Cardiac septum (tissue), 1 donor: ENCODE measurements at places on chromosomes 3 and 15. TPM values are rescaled to one million over a fixed set of nuclear protein-coding genes. Genes with fewer than 3 reads are reported as not detected.

Gene SAMD7
- not detected for total RNA-seq

Gene ERC2
- total RNA-seq, result 6.2 TPM

DNA sequence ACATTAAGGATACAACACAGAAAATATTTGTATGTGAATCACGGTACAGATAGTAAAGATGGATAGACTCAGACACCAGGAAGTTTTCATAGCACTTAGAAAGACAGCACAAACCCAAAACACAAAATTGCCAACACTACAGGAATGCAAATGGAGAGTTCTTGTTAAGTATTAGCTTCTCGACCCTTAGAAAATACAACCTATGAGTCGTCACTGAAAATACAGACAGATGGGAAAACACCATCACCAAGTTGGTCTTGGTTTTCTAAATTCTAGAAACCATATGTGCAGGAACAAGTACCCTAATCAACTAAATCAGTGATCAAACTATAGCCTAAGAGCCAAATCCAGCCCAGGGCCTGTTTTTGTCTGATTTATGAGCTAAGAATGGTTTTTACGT lies 50.7 kb downstream of the PEAK1 start:
- no peak for DNase-seq

- DNase-seq, result no peak
Measured at GRCh38 chr3:159760046-159760445, 228.6 kb upstream of the IL12A start.

Gene B3GALNT1
- 75.1 TPM for total RNA-seq

- no peak for DNase-seq
Measured at GRCh38 chr3:17808994-17809393, 66.6 kb upstream of the TBC1D5 start.

- no peak for DNase-seq
Measured at GRCh38 chr3:134590766-134591165, 60.1 kb downstream of the KY start.

- DNase-seq, result no peak
Measured at GRCh38 chr3:193910886-193911738, 224.8 kb upstream of the HES1 start.

DNA sequence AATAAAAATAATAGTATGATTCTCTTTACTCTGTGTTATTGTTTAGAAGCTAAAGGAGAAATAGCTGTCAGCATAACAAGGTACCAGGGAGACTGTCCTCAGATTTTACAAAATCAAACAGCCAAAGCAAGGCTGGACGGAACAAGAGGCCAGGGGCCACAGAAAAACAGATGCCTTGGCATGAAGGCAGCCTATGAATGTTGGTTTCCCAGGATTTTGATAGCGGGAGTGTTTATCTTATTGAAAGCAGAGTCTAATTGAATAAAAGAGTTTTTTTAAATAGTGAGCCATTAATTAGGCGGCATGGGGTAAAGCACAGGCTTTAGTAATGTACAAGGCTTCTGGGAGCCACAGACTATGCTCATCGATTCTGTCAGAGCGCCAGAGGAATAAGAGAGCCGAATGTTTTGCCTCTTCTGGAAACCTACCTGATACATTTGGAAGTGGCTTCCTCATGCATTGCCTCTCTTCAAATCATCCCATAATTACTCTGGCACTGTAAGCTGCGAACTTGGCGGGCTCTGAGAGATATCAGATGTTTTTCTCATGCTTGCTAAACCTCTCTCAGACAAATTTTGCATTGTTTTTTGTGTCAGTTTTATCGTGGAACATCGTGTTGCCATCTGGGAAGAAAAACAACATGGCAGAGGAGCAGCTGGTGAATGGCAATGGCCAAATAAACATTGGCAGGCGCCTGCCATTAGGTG lies 30.4 kb upstream of the TMCO5A start:
- DNase-seq, result no peak

DNA sequence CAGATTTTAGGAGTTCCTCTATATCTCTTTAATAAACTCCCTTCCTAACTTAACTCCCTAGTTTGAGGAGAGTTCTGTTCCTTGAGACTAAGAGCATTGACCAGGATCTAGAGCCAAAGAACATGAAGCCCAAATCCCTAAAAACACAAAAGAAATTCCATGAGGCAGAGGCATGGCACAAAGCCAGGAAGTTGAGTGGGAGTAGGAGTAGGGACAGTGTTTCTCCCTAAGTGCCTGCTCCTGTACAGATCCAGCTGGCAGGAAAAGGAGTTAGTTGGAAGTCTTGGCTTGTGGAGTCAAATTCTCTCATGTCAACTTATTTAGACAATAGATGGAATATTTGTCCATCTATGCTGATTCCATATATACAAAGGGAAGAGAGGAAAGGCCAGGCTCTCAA lies 11.4 kb downstream of the ACTC1 start:
- DNase-seq, result no peak

DNA sequence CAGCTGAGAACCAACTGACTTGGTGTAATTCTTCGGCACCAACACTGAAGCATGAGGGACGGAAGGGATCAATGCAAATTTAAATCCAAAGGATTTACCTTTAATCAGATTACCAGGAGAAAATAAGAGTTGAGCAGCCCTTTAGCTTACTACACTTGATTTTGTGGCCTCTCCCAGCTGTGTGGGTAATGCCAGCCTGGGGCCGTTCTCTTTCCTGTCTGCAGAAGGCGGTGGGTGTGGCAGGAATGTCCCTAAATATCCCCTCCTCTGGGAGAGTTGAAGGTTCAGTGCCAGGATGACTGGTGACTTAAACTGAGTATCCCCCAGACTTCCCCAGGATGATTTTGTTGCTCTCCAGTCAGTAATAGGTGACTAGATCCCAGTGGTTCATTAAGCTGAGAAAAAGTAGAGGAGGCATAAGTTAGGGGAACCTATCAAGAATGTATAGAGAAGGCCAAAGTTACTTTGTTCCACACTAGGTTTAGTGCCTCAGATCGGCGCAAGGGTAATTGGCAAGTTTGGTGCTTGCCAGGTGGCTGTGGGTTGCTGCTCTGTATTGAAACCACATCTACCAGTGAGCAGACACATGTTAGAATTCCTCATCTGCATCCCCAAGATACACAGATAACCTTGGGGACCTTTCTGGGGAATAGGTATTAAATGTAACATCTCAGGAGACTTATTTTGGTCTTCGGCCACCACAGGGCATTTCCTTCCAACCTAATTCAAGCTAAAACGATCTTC lies 23.1 kb downstream of the MAPKBP1 start:
- DNase-seq, result no peak

Gene C3orf70
- total RNA-seq, result 2.2 TPM

Gene EIF3J
- 78.4 TPM for total RNA-seq

DNA sequence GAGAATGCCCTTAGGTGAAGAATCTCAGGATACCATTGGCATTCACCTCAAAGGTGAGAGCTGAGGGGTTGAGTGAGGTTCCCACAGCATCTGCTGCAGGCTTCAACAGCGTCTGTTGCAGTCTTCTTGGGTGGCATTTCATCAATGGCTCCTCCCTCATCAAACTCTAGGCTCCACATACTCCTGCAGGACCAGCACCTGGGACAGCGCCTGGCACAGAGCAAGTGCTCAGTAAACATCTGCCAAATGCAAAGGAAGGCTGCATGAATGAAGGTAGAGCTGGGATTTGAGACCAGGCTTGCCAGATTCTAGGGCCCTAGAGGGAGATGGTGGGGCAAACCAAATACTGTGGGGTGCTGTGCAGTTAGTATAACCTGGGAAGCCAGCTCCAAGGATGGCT lies 9.6 kb downstream of the TRH start:
- DNase-seq, result no peak

- DNase-seq, result no peak
Measured at GRCh38 chr3:160010578-160010977, 21.9 kb downstream of the IL12A start.

Gene IQCF5
- not detected for total RNA-seq

- peak; percentile 91 for DNase-seq
Measured at GRCh38 chr15:75049392-75049791, 26.0 kb downstream of the PPCDC start.

DNA sequence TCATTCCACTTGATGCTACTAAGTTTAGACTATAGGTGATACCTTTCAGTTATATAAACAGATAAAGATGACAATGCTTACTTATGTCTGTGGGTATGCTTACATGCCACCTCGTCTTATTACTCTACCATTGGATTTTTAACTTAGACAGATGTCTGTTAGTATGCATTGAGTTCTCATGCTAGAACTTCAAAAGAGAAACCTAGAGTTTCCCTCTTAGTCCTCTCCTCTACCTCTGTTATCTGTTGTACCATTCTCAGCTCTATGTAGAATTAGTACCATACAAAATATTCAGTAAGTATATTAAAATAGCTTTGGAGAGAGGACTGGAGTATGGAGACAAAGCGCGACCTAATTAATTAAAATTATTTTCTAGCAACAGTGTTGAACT lies 111.3 kb downstream of the BBX start:
- DNase-seq, result no peak

GRCh38 chr3:171824824-171825221 lies 14.5 kb upstream of the PLD1 start:
- DNase-seq, result no peak

DNA sequence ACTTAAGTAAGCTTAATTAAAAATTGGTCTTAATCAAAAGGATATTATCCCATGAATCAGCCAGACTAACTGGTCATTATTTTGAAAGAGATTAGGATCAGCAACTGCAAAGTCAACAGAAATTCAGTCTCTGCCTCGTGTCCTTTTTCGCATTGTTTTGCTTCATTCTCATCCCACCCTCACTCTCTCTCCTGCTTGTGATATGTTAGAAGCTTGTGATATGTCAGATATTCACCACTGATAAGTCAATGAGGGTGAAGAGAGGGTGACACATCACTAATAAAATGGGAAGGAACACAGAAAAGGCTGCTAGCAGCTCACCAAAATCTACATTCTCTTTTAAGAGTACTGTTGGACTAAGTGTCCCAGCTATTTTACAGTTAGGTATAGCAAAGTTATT lies 146.1 kb downstream of the SUCNR1 start:
- DNase-seq, result no peak

GRCh38 chr3:27721717-27722564 lies at the start of gene EOMES:
Gene EOMES, minus strand, starts transcription at chr3:27722323. Its CDS starts 29 bp downstream, at chr3:27722294.
- no peak for DNase-seq
